ENCODE measurements at places on chromosomes 2 and 18.

DNA sequence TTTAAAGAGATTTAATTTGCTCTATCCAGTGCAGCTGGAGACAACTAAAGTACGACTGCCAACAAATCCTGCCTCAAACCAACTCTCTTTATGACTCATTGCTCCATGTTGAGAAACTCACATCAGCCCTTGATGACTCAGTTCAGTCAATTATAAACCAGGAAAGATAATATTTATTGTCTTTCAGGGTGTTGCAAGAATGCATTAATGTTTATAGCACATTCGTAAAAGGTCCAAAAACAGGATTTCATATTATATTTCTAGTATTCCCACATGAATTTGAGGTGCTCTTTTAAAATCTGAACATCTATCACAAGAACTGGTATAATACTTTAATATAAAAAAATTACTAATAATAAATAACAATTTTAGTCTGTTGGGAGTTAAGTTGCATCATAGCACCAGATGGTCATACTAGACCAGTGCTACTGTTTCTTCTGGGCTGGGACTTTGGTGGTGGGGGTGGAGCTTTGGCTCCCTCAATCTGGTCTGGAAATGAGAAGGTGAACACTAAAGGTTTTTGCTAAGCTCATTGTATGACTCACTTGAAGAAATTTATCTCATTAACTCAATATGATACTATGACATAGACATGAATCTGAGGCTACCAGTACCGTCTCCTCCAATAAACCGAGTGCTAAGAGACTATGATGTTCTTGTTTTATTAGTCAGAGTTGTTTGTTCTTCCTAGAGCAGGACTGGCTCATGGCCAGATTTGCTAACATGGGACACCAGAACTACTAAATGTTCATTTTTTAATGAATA, 26.6 kb upstream of the MAP3K20 start:
- DNase-seq = peak; percentile 90

- no peak for DNase-seq
Measured at GRCh38 chr2:173458991-173459780, 104.5 kb downstream of the CDCA7 start.

GRCh38 chr2:213015387-213016165, 135.8 kb downstream of the IKZF2 start:
- DNase-seq = no peak

DNA sequence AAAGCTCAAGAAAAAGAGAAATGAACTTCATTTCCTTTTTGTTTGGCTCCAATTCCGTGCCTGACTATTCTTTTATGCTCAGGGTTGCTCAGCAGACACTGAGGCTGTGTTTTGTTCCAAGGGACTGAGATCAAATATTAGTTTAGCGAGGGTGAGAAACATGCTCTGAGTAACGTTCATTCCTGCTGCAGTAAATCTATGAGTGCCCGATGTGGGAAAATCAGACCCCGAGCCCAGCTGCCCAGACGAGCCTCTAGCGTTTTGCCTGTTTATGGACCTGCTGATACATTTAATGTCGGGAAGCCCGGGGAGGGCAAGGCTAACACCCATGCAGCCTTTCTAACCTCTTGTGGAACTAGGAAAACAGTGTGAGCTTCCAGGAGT, 119.2 kb downstream of the VAPA start:
- DNase-seq = peak; percentile 11

- DNase-seq = no peak
Measured at GRCh38 chr2:234684466-234684865, 187.6 kb upstream of the ARL4C start.

DNA sequence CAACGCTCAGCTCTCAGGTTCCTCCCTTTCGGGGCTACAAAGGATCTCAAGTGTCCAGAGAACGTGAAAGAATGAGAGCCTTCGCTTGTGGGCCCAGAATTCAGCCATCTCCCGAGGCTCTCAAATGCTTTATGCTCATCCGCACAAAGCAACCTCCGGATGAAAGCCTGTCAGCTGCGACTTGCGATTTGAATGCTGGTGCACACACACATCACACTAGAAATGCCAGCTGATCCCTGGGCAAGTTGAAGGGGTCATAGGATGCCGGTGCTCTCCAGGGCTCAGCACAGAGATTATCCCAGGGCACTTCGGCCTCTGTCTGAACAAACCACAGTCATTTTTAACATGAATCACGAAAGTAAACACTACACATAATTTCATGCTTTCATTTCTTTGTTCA, 141.8 kb upstream of the MYT1L start:
- DNase-seq = no peak

DNA sequence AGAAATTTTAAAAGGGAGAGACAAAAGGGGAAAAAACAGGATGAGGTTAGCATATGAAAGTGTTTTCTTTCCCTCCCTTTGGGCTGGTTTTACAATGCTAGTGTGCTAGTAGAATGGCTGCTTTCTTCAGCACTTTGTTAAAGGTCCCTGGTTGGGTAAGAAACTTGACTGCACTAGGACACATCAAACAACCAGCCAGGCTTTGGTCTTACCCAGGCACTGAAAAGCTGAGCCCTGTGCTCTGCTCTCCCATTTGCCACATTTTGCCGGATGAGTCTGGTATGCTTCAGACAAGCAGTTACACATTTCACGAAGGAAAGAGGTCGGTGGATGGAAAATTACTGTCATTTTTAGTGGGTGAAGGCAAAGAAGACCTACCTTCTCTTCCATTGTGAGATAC, 242.0 kb downstream of the DPP10 start:
- no peak for DNase-seq

DNA sequence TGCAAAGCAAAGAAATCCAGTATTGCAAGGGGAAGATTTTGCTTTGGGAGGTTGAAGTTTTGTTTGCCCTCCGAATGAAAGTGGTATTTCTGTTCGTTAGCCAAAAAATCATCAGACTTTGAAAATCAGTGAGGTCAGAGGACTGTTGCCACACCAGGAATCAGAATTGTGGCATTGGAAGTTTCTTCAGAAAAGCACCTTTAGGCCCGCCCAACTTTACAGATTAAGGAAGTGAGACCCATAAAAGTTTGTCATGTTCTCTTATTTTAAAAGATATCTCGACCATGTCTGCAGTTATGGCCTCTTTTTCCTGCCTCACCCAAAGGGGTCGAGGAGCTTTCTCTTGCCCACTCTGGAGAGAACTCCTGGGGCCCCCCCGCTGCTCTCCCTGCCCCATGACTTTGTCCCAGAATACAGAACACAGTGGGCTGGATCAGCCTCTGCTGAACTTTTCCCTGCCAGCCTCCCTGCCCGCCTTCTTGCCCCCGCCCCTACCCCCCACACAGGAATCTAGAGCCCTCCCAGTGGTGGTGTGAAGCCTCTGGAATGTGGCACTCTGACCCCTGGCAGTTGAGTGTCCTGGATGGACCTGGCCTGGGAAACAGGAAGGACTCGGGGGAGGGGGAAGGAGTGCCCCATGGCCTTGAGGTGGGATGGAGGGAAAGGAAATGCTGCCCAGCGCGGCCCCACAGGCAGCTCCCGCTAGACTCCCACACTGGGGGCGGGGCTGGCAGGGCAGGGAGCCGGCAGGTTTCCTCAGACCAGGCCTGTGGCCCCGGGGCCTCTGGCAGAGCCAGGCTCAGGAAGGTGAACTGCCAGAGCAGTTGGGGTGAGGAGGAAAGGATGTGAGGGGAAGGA, 25.3 kb downstream of the CRIM1 start:
- DNase-seq = no peak

- DNase-seq = no peak
Measured at GRCh38 chr2:86000131-86000937, 105.4 kb downstream of the POLR1A start.

- DNase-seq = no peak
Measured at GRCh38 chr18:55856679-55857078, 268.7 kb upstream of the TCF4 start.

- DNase-seq = no peak
Measured at GRCh38 chr2:19532547-19533196, 174.2 kb upstream of the OSR1 start.

DNA sequence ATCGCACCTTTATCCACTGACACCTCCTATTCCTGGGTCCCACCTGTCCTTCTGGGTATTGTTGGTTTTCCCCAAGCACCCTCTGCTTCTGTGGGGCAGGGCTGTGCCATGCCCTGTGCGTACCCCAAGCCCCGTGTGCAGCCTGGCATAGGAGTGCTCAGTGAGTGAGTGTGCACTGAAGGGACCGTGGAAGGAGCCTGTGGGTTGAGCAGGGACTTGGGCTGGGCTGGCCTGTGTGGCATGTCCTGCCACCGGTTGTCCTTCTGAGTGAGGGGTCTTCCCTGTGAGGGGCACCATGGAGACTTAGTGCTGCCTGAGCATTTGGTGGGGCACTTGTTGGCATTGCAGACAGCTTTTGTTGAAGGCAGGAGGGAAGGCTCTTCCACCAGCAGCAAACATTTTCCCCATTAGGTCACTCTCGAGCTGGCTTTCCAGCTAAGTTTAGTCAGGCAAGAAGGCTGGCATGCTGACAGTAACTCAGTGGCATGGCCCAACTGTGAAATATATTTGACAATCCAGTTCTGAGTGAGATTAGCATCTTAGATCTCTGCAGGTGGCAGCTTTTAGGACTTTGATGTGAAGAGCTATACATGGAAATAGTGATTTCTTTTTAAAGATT, 64.7 kb downstream of the LPIN1 start:
- DNase-seq = no peak

DNA sequence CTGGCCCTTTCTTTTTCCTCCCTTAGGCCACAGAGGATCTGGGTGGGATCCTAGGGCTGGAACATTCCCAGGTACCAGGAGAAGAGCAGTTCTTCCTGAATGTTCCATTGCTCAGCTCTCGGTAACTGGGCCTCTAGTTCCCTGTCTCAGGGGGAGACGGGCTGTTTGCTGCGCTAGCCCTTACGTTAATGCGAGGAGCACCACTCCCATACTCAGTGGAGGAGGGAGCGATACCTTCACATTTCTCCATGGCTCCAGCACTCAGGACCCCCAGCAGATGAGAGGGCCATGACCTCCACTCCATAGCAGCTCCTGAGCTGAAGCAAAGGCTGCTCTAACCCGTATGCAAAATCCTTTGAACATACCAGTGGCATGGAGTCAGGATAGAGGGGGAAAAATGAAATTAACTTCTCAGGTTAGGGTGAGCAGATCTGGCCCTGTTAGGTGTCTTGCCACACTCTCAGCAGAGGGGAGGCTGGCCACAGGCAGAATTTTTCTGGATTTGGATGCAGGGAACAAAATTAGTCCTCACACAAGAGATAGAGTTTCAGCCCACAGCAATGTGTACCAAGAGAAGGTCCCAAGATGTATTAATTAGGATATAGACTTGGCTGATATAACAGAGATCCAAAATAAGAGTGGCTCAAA, 206.7 kb downstream of the ZFP36L2 start:
- DNase-seq = peak; percentile 14

GRCh38 chr2:70897203-70897976, 38.3 kb upstream of the ATP6V1B1 start:
- DNase-seq = no peak

GRCh38 chr2:178845566-178846457, 38.6 kb upstream of the TTN start:
- DNase-seq = no peak

- no peak for DNase-seq
Measured at GRCh38 chr2:128732976-128733431, 414.3 kb upstream of the HS6ST1 start.

DNA sequence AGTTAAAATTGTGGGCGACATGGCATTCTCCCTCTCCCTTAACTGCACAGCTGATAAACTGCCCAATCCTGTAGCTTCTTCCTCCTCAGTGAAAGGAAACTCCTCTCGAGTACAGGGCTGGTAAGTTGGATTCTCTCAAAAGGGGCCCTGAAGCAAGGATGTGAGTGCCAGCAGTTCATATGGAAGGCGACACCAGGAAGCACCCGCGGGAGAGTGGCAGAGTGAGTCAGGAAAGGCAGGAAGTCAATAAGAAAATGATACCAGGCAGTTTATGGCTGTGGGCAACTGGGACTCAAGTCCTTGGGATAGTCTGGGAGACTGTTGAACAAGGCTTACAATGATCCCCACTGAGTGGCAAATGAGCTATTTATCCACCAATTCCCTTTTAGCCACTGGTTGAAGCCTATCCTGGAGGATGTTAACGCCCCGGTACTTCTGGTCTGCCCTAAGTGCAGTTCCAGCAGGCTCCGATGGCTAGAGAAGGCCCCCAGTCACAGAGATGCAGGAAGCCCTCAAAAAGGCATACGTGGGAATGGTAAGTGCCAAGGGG, 34.8 kb downstream of the ABHD3 start:
- DNase-seq = no peak

- no peak for DNase-seq
Measured at GRCh38 chr2:138446043-138446442, 55.5 kb upstream of the SPOPL start.

- DNase-seq = no peak
Measured at GRCh38 chr2:26174691-26175465, 2.0 kb downstream of the GAREM2 start.

DNA sequence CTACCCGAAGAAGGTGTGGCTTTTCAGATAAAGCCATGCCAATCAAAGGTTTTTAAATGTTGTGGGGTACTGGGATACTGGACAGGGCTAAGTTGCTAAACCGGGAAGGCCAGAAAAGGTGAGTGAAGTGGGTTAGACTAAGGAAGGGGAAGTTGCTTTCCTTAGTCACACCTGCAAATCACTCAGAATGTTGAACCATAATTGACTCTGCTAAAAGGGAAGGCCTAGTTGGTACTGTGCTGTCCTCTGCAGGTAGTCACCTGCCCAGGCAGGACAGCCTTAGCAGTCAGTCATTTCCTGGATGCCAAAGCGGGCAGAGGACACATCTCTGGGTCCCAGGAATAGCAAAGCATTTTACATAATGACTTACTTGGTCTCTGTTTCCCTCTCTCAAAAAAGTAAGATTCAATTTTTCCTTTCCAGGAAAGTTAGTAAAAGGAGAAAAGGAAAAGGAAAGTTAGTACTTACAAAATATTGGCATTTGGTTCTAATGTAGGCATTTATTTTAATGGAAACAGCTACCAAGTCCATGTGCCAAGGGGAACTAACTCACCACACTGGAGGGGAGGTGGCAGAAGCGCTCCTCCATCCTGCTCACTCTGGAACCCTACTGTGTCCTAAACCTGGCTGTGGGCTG, 60.3 kb downstream of the RFTN2 start:
- DNase-seq = no peak

- no peak for DNase-seq
Measured at GRCh38 chr2:17583166-17583565, 42.7 kb downstream of the VSNL1 start.

Measured in uterus (tissue), 4 donors.